ENCODE measurements at places on chromosomes 7 and 10.

- DNase-seq, result no peak
These were observed 82.8 kb downstream of the PPP1R3C start for GRCh38 chr10:91550021-91550420.

DNA sequence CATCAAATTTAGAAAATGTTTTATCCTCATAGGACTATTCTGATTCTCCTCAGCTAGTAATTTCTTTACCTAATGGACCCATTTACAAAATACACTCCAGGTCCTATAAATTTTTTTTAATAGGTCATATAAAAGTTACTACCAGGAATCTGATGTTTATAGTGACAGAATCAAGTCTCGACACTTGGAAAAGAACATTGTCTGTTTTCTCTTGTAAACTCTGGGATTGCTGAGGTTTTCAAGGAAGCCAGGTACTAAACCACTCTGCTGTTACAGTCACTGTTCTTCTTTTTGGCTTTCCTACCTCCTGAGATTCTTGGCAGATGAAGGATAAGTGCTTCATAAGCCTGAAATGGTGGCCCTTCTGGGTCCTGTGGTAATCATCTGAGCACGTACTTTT lies 493.1 kb downstream of the AUTS2 start:
- DNase-seq, result no peak

DNA sequence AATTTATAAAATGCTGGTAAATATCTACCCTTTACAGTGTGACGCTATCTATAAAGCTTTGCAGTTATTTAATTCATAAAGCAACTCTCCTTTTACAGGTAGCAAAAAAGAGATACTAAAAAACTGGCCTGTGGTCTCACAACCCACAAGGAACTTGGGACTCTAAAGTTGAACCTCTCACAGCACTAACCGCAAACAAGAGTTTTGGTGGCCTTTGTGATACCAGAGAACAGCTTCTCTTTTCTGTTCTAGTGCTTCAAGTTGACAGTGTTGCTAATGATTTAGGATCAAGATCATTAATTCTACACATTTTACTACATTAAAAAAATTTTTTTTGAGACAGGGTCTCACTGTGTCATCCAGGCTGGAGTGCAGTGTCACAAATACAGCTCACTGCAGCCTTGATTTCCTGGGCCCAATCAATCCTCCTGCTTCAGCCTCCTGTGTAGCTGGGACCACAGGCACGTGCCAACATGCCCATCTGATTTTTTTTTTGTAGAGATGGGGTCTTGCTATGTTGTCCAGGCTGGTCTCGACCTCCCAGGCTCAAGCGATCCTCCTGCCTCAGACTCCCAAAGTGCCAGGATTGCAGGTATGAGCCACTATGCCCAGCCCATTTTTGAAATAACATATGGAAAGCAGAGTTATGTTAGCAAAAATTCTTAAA lies 56.0 kb upstream of the ST8SIA6 start:
- DNase-seq, result no peak

GRCh38 chr10:47260505-47261111 lies 39.4 kb upstream of the GDF10 start:
- DNase-seq, result no peak

- DNase-seq, result no peak
These were observed 324.1 kb downstream of the C7orf25 start for GRCh38 chr7:42587806-42588205.

GRCh38 chr10:27736396-27736795 lies 9.2 kb downstream of the MKX start:
- no peak for DNase-seq

DNA sequence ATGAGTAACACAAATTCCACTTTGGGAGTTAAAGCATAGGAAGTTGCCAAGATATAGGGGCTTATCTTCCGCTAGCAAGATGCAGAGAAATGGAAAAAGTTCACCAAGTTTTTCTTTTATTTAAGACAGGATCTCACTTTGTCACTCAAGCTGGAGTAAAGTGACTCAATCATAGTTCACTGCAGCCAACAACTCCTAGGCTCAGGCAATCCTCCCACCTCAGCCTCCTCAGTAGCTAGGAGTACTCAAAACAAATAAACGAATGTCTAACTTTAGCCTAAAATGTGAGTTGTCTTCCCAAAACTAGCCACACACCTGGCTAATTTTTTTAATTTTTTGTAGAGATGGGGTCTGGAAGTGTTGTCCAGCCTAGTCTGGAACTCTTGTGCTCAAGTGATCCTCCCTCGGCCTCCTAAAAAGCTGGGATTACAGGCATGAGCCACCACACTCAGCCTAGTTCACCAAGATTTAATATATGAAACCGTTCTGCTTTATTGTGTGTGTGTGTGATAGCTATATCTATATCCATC lies 9.9 kb downstream of the VIM start:
- no peak for DNase-seq

DNA sequence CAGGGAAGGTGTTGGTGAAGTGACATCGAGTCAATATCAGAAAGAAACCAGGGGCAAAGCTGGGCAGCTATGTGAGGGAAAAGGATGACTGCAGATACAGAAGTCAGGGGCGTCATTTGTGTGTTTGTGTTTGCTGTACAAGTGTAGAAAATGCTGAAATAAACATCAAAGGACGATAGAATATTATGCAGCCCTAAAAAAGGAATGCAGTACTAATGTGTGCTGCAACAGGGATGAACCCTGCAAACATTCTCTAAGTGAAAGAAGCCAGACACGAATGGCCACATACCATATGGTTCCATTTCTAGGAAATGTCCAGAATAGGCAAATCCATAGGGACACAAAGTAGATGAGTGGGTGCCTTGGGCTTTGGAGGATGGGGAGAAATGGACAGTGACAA lies 133.9 kb downstream of the PRPF18 start:
- DNase-seq, result no peak

- DNase-seq, result no peak
These were observed 154.9 kb upstream of the ITGB1 start for GRCh38 chr10:33112831-33113455.

- no peak for DNase-seq
These were observed 138.5 kb downstream of the WNT2 start for GRCh38 chr7:117184367-117184766.

GRCh38 chr7:151091431-151091830 lies 5.2 kb downstream of the AGAP3 start:
- no peak for DNase-seq

Data from activated gamma-delta T cell (primary cell).